ENCODE measurements at places on chromosomes 6 and 20.

- DNase-seq = no peak
These were observed 9.4 kb upstream of the ARMC12 start for GRCh38 chr6:35727231-35727934.

- DNase-seq = no peak
These were observed 548.9 kb downstream of the QKI start for GRCh38 chr6:163963205-163964120.

- no peak for DNase-seq
These were observed 147.2 kb downstream of the RPS12 start for GRCh38 chr6:132961610-132962009.

DNA sequence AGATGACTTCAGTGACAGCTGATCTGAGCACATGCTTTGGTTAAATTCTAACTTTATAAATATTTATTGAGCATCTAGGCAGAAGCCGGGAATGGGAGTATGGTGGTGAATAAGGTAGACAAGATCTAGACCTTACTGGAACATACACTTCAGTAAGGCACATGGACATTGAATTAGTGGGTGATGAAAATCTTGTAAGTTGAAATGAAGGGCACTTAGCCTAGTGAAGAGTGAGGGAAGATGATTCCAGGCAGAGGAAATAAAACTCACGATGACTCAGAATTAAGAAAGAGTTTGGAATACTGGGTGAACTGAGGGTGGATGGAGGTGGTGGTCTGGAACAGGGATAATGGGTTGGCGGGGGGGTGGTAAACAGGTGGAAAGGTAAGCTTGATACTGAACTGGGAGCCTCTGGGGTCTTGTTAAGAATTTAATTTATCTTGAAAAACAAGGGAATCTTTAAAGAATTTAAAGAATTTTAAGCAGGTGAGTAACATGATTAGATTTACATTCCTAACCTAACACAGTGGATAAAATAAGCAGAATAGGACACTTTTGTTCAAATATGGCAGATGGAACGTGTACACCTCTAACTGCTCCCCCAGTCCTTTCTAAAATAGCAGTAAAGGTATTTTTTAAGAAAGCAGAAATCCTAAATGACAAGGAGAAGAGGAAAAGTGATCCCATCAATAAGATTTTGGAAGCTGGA is 75.2 kb upstream of the ARHGAP18 start:
- DNase-seq = no peak

GRCh38 chr6:21190701-21191100 is 402.9 kb upstream of the SOX4 start:
- DNase-seq = no peak

DNA sequence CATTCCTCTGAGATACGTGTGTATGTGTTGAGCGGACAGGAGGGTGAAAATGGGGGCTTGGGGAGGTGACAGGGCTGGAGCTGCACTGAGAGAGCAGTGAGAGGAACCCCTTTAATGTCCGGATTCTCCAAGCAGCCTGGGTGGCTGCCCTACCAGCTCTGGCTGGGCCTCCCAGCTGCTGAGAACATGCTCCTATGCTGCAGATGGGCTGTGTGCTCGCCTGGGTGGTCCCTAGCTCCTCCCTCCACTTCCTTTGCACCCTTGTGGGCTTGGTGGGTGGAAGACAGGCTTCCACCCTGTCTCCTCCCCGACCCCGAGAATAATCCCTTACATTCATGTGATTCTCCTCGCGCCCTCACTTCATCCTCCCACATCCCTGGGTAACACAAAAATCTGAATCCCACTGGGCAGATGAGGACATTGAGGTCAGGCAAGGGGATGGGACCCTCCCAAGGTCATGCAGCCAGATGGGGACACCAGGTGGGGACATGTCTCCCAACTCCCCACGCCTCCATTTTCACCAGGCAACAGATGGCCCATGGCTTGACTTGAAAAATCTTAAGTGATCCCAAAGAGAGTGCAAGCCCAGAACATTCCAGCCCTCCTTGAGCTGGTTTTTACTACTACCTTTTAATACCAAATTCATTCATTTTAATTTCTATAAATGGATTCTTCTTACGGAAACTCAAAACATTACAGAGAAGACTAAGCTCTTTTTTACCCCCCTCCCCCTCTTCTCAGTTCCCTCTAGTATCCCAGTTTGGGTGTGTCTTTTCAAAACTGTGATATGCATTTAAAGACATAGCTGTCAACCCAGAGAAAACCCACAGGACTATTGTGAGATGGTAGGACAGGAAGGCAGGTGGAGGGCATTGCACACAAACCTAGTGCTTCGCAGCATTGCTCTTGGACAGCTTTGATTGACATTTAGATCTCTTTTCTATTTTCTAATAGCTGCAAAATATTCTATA is 5.0 kb upstream of the PDRG1 start:
- no peak for DNase-seq

GRCh38 chr6:32168350-32168749 is 4.0 kb downstream of the EGFL8 start:
- DNase-seq = no peak

DNA sequence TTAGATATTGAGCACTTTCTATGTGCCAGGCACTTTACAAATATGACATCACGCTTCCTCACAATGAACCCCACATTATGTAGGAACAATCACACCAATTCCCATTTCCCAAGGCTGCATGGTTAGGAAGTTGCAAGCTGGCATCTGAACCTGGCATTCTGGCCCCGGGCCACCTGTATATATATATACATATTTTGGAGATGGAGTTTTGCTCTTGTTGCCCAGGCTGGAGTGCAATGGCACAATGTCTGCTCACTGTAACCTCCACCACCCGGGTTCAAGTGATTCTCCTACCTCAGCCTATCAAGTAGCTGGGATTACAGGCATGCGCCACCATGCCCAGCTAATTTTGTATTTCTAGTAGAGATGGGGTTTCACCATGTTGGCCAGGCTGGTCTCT is 30.4 kb downstream of the SRC start:
- no peak for DNase-seq

GRCh38 chr6:9766240-9766915 is 648.5 kb downstream of the TFAP2A start:
- DNase-seq = no peak

DNA sequence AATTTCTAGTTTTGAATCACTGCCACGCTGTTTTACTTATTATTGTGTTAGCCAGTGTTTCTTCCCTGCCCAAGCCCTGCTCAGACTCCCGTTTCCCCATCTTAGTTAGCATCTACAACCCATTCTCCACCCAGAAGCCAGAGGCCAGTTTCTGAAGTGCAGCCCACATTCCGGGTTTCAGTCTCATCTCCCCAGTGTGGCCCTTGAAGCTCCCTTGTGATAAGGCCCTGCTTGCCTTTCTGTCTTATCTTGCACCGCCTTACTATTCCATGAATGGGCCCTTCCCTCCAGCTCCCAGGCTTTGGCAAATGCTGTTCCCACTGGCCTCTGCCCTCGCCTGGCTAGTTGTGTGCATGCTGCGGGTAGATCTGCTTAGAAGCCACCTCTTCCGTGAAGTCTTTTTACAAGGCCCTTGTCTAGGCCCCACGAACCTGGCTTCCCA is 41.1 kb downstream of the TOX2 start:
- no peak for DNase-seq

DNA sequence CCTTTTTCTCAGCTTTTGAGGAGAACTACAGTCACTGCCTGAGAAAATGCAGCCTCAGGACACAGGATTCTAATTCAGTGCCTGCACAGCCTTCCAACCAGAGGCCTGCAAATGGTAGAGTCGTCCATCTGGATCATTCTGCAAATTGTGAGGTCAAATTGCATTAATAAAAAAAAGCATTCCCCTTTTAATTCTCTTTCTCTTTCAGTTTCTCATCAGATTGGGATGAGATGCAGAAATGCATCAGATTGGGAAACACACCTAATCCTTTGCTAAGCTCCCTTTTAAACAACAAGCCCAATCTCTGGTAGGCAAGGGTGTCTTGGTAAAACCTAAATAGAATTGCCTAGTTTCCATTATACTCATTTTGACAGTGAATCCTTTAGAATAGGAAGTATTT is 838.8 kb downstream of the MAFB start:
- no peak for DNase-seq

GRCh38 chr6:10580570-10580969 is 59.4 kb downstream of the GCNT2 start:
- no peak for DNase-seq

- DNase-seq = no peak
These were observed 348.8 kb upstream of the PLCB4 start for GRCh38 chr20:8720089-8720488.

GRCh38 chr6:48419992-48420391 is 309.0 kb upstream of the PTCHD4 start:
- no peak for DNase-seq

GRCh38 chr6:139388384-139388783 is 13.9 kb upstream of the CITED2 start:
- DNase-seq = no peak

- DNase-seq = no peak
These were observed 97.9 kb downstream of the L3MBTL3 start for GRCh38 chr6:130116273-130116672.

DNA sequence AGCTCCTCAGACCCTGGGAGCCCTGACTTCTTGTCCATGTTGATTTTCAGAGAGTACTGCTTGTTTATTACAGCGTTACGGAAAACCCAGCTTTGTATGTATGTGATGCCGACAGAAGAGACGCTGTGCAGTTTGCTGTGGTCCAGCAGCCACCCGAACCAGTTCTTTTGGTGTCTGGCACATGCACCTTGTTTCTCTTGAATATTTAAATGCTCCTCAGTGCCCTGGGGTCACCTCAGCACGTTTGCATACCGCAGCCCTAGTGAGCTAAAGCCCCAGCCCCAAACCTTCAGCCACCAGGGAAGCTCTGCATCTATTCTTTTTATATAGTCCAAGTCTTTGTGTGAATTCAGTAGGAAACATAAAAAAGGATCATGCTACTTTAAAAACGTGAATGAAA is 39.9 kb downstream of the AFDN start:
- no peak for DNase-seq

DNA sequence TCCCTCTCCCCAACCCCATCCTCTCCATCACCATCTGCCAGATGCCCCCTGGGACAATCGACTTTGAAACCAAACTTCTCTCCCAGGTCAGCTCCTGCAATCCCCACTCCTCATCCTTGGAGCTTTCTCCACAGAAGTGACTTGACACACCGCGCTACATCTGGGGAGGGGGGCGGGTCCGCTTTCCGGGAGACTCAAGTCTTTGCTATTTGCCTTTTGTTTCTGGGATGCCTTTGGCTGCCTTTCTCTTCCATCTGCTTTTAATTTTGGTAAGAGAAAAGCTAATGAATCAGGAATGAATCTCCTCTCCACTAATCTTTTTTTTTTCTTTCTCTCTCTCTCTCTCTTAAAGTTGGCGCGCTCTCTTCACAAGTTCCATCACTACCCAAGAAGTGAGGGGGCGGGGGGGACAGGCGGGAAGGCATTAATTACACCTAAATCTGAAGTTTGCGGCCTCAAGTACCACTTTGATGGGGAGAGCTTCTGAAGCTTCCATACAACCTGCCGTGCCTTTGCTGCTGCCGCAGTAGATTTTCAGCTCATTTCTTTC is 664 bp upstream of the TPBG start:
- no peak for DNase-seq

GRCh38 chr20:56424931-56425330 is 12.9 kb downstream of the CASS4 start:
- no peak for DNase-seq

DNA sequence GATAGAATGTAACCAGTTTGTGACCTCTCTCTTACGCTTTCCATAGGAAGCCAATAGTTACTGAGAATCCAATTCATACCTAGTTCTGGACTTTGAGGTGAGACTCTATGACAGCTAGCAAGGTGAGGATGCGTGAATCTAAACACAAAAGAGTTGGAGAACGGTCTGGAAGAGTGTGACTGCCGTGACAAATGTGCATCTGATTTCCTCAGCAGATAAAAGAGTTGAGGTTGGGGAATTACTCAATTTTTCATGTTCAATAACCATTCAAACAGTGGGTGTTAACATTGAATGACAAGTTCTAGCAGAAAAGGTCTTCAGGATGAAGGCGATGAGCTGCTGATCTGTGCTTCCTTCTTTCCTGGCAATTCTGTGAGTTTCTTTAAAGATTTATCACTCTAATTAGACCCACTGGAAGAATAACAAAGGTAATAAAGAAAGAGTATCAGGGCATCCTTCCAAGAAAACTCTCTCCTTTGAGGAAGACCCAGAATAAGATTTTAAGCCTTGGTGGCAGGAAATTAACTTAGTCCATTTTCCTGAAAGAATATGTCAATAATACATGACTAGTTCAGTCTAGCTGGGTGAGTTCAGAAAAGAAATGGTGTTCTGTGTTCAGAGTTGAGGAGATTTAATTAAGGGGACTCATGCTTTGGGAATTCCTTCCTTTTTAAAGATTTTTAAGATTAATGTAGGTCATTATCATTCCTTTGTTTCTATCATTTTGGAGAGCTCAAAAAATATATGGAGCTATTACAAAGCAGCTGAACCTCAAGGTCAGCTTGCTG is 24.5 kb downstream of the KIF3B start:
- no peak for DNase-seq

DNA sequence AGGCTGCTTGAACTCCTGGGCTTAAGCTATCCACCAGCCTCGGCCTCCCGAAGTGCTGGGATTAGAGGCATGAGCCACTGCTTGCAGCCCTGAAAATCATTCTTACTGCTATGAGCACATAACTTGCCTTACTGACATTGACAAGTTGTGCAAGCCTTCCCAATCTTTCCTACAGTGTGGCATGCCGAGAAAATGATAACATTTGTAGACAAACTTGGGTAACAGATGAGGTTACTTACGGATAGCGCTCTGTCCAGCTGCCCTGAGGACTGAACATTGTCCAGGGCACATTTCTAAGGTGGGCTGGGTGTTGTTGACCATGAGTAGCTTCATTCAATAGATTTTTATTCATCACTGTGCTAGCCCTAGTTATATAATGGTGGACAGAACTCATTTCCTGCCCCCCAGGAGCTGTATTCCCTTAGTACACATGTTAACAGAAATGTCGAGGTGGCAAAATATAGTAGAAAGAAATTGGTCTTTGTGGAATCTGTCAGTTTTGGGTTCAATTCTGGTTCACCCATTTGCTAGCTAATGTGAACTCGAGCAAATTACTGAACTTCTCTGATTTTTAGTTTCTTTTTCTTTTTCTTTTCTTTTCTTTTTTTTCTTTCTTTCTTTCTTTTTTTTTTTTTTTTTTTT is 118.4 kb upstream of the AKIRIN2 start:
- no peak for DNase-seq

GRCh38 chr20:62337558-62338293 is 29.4 kb downstream of the LAMA5 start:
- no peak for DNase-seq

GRCh38 chr20:17674722-17675518 is 7.1 kb downstream of the RRBP1 start:
- DNase-seq = no peak

GRCh38 chr6:83097204-83097603 is 29.7 kb downstream of the DOP1A start:
- no peak for DNase-seq

GRCh38 chr20:34165018-34165619 is 53.1 kb upstream of the EIF2S2 start:
- DNase-seq = no peak

DNA sequence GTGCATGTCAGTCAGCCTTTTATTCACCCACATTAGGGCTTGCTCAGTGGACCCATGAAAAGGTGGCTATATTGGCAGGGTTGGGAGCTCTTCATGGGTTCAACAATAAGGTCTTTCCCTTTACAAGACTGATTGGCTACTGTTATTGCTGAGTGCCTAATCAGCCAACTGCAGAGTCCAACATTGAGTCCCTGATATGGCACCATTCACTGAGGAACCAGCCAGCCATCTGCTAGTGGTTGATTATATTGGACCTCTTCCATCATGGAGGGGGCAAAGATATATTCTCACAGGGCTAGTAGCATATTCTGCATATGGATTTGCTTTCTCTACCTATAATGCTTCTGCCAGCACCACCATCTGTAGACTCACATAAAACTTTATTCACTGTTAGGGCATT is 69.9 kb downstream of the CDKAL1 start:
- no peak for DNase-seq
